ENCODE measurements at places on chromosomes 16 and 17. TPM values are rescaled to one million over a fixed set of nuclear protein-coding genes. Genes with fewer than 3 reads are reported as not detected.

PRSS27 gene
- 7.7 TPM for polyA plus RNA-seq

TM4SF5 gene
- polyA plus RNA-seq, result not detected

SDR42E1 gene
- not detected for polyA plus RNA-seq

DNA sequence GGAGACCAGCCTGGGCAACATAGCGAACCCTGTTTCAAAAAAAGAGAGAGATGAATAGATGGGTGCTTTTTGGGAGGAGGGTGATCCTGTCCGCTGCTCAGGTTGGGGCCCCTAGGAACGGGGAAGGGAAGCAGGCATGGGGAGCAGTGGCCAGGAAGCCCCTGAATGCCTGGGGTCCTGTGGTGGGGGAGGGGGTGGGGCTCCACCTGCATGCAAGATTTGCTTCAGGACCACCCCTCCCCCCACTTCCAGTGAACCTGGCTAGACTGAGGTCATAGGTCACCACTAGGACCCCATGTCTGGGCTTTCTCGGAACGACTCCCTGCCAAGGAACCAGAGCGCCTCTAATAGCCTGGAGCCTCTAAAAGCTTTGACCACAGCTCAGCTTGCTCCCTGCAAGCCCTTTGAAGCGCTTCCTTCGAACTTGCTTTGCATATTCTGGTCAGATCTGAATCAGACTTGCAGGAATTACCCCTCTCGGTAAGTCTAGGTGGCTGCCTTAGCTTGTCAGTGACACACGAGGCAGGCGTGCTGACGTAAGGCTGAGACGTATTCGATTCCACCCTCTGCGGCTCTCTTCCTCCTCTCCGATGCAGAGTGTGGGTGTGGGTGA lies 3.7 kb downstream of the SOCS3 start:
- no peak for DNase-seq

DNA sequence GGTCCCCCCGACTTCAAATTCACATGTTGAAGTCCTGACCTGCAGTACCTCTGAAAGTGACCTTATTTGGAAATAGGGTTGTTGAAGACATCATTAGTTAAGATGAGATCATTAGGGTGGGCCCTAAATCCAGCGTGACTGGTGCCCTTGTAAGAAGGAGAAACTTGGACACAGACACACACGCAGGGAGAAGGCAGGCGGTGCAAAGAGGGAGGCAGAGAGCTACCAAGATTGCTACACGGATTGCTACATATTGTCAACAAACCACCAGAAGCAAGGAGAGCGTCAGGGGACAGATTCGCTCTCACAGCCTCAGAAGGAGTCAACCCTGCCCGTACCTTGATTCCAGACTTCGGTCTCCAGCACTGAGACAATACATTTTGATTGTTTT lies 6.8 kb upstream of the WBP2 start:
- no peak for DNase-seq

All from SK-N-SH (cell line).